ENCODE measurements at places on chromosomes 1 and 21.

DNA sequence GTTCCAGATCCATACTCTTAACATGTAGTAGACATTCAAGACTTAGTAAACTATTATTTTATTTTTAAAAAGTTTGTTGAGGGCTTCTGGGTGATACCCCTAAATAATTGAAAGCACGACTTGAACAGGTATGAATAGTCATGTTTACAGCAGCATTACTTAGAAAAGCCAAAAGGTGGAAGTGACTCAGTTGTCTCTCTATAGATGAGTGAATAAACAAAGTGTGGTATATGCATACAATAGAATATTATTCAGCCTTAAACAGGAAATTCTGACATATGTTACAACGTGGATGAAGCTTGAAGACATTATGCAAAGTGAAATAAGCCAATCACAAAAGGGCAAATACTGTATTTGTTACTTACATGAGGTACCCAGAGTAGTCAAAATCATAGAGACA lies 26.5 kb downstream of the TSNAX start:
- no peak for DNase-seq

GRCh38 chr21:38863843-38864363 lies 58.2 kb downstream of the ETS2 start:
- no peak for DNase-seq

DNA sequence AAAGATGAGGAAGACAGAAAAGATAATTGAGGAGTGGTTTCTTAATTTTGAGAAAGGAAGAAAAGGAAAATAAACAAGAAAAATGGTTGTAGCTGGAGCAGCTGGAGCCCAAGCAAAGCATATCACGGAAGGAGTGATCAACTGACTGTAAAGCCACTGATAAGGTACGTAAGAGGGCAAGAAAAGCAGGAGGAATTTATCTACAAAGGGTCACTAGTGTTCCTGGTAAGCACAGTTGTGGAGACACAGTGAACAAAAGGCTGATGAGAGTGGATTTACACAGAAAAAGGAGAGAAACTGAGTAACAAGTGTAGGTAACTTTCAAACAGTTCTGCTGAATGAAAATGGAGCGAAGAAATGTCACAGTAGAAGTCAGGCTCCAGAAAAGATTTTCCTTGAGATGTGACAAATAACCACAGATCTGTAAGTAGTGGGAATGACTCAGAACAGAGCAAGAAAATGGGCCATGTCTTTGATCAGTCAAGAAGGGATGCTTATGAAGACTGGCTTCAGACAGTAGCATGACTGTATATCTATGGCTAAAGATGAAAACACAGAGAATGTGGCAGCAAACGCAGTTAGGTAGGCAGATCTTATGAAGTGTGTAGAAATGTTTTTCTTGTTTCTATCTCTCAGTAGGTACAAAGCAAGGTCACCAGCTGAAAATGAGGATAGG lies 45.6 kb upstream of the RBM34 start:
- DNase-seq: no peak

GRCh38 chr1:224498574-224499170 lies 64.1 kb upstream of the WDR26 start:
- DNase-seq: no peak

- no peak for DNase-seq
Observed at GRCh38 chr1:232282498-232282897, 347.4 kb downstream of the SIPA1L2 start.

- DNase-seq: peak; percentile 1
Observed at GRCh38 chr21:39313042-39313570, 326 bp downstream of the BRWD1 start.

DNA sequence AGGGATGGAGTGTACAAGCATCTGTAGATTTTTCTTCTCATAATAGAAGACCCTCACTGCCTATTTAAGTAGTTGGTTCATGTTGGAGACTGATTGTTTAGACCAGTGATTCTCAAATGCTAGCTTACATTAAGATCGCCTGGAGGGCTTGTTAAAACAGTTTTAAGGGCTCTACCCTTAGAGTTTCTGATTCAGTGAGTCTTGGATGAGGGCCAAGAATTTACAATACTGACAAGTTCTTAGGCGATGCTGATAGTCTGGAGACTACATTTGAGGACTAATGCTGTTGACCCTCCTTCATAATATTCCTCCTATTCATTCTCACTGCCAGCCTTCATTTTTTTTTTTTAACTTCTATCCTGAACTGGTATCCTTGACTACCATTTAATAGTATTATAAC lies 15.2 kb upstream of the AGO3 start:
- DNase-seq: no peak

DNA sequence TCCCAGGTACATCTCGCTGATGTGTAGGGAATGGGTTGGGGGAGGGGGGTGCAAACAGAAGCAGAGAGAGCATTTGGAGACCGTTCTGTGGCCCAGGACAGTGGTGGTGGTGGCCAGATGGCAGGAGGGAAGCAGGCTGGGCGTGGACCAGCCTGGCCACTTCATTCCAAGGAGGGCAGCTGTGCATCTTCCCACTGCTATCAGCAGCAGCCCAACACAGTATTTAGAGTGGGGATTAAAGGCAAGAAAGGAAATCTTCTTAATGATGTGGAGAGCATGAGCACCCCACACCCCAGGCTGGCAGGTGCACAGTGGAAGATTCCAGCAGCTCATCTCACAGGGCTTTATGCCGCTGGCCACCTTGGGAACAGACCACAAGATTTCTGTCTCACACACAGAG lies 198.7 kb downstream of the NPHP4 start:
- no peak for DNase-seq

- no peak for DNase-seq
Observed at GRCh38 chr1:221454096-221454495, 287.8 kb downstream of the DUSP10 start.

GRCh38 chr1:92934395-92935378 lies 26.6 kb downstream of the DIPK1A start:
- no peak for DNase-seq

DNA sequence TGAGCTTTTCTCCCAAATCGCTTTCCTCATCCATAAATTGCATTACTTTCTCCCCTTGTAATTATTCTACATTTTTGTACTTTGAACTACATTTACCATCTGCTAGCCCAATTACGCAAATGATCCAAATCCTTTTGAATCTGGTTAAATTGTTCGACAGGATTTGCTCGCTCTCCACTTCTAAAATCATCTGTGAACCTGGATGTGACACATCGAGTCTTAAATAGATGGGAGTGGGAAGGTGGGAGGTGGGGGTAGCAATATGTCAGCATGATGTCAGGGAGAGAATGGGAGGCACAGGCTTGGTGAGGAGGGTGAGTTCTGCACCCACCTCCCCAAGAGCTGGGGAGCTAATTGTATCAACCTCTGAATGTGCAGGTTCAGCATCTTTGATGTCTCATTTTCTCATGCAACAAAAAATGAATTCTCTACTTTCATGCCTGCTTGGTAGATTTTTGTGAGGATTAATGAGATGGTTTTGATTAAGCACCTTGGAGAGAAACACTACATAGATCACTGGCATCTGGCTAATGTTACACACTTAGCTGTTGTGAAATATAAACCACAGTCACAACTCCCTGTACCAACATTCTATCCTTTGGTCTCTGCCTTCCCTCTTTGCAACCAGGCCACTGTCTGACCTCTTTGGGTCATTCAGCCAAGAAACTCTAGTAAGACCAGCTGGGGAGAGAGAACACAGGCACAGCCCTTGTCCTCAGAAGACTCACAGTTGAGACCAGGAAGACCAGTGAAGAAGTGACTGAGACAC lies 165.1 kb downstream of the DAB1 start:
- no peak for DNase-seq

DNA sequence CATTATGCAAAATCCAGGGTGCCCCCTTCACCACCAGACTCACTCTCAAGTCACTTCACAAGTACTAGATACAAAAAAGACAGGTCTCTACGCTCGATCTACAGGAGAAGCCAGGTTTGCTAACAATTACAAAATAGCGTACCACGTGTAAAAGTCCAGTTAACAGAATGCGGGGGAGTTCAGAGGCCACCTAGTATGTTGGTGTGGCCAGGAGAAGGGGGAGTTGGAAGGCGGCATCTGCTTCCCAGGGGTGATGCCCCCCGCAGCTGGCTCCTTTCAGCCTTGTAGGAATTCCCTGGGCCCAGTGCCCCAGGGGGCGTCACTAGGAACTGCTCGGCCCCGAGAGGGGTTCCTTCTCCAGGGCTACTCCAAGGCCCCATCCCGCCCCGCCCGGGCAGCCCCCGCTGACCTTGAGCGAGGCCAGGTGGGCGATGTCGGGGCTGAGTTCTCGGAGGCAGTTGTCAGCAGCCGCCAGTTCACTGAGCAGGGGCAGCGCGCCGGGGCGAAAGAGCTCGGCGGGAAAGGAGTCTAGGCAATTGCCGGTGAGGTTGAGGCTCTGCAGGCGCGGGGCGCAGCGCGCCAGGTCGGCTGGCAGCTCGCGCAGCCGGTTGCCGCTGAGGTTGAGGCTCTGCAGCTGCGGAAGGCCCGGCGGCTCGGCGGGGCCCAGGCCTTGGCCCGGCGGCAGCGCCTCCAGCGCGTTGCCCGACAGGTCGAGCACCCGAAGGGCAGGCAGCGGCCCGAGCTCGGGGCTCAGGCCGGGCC lies 664 bp downstream of the LRRC47 start:
- DNase-seq: no peak

GRCh38 chr1:110872366-110872744 lies 593 bp upstream of the CD53 start:
- DNase-seq: no peak

DNA sequence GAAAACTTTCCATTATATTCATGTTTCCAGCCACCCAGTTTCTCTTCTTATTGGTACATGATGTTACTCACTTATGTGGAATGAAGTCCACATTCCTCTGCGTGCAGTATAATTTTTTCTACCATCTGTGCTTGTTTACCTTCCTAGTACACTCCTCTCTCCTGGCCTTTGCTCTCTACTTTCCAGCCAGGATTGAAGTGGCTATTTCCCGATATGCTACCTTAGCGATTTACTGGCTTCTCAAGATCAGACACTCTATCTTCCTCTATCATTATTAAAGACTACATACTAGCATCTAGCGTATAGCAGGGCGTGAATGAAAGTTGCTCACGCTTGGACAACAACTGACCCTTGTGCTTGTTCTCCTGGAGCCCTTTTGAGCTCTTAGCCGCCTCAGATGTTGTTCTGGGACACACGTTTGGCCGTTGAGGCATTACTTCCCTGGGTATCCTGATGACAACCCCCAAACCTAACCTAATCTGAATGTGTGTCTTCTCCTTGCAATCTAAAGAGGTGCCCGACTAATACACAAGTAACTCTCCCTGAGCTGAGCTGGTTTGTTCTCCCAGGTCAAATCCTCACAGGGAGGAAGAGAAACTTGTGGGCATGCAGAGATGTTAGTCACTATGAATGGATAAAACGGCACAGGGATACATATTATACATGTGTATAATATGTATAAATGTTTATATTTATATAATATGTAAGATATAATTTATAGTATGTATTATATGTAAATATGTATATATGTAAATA lies 13.4 kb upstream of the MTARC2 start:
- no peak for DNase-seq

DNA sequence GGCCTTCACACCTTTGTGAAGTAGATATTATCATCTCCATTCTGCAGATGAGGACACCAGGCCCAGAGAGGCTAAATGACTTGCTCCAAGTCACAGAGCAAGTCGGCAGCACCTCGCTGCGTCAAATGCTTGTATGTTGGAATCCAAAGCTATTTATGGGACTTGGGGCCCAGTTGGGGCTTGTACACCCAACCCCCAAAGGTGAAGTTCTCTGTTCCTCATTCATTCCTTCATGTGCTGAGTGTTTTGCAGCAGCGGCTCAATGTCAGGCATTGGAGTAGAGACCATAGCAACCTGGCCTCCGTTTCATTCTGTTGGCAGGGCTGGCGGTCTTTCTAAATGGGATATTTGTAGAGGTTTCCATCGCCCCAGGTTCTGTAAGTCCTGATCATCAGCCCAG lies 113.4 kb upstream of the SLC25A33 start:
- DNase-seq: no peak

GRCh38 chr1:10498231-10498630 lies 23.5 kb downstream of the PEX14 start:
- DNase-seq: no peak

GRCh38 chr1:34771573-34772371 lies 9.2 kb upstream of the GJB3 start:
- no peak for DNase-seq

DNA sequence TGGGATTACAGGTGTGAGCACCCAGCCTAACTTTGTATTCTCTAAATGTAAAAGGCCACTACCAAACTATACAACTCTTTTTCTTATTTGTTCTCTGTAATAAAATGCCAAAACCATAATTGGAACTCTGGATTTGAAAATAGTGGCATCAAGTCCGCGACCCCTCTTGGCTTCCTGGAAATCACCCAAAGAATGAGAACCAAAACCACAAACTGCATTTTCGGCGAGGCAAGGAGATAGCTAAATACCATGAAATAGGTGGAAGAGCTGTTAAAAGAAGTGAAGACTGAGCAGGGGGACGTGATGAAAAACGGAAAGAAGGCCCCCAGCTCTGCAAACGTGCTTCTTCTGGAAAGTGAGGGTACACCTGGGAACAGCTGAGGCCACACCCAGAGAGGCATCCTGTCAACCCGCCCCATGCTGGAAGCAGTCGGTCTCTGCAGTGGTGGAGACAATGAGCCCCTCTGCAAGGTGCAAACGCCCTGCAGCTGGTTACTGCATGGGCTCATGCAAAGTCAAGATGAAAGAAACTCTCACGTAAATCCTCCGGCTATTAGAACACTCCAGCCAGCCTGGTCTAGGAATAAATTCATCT lies 22.5 kb downstream of the VPS26C start:
- no peak for DNase-seq

- no peak for DNase-seq
Observed at GRCh38 chr1:212553676-212554075, 54.9 kb upstream of the ATF3 start.

DNA sequence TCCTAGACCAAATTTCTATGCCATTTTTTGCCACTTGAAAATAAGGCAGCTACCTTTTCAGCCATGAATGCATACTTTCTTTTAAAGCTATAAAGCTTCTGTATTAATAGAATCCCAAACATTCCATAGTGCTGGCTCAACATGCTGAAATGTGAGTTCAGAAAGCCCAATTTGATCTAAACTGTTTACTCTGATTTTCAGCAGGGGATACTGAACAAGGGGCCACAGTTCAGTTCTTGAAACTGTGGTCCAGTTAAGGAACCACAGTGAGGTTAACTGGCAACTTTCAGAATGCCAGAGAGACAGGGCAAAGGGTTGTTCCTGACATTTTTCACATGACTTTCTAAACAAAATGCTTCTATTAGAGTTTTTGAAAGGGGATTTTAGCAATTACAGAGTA lies 85.7 kb upstream of the COL11A1 start:
- no peak for DNase-seq

DNA sequence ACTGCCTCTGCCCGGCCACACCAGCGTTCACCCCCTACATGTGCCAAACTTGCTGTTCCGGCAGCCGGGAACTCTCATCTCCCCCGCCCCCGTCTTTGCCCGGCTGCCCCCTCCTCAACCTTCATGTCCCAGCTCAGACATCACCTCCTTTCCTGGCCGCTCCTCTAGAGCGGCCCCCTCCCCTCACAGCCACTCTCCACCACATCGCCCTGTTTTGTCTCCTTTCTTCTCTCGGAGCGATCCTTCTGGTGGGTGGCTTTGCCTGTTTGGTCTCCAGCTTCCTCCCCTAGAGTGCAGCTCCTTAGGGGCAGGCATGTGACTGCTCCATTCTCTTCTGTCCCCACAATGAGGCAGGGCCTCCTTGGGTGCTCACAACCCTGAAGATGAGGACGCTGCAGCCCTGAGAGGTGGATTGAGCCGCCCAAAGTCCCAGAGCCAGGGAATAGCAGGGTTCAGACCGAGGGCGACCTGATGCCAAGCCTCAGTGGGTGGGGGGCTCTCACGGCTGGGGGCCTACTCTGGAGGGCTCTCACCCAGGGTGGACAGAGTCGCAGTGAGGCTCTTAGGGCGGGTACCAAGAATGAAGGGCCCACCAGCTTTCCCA lies 44.9 kb upstream of the ECE1 start:
- no peak for DNase-seq

GRCh38 chr1:236154671-236155398 lies 12.5 kb downstream of the GPR137B start:
- no peak for DNase-seq
